ENCODE measurements at places on chromosomes 2 and 18.

- no peak for DNase-seq
Observed at GRCh38 chr2:219179601-219180465, 1.8 kb downstream of the RETREG2 start.

DNA sequence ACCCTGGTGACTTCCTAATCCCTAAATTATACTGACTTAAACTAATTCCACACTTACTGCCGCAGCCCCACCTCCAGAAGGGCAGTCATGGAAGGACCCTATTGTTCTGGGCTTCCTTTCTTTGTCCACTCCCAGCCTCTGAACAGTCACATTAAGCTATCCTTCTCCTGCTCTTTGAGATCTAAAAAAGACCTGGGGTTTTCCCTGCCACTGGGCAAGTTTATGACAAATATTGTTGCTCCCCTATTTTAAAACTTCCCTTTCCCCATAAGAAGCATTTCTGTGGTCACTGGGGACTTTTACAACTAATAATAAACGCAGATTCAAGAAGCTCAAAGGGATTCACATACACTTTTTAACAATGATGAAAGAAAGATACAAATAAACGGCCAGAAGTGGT lies 47.2 kb upstream of the XPO1 start:
- DNase-seq, result no peak

GRCh38 chr2:95333888-95334338 lies 36.8 kb downstream of the KCNIP3 start:
- DNase-seq, result no peak

DNA sequence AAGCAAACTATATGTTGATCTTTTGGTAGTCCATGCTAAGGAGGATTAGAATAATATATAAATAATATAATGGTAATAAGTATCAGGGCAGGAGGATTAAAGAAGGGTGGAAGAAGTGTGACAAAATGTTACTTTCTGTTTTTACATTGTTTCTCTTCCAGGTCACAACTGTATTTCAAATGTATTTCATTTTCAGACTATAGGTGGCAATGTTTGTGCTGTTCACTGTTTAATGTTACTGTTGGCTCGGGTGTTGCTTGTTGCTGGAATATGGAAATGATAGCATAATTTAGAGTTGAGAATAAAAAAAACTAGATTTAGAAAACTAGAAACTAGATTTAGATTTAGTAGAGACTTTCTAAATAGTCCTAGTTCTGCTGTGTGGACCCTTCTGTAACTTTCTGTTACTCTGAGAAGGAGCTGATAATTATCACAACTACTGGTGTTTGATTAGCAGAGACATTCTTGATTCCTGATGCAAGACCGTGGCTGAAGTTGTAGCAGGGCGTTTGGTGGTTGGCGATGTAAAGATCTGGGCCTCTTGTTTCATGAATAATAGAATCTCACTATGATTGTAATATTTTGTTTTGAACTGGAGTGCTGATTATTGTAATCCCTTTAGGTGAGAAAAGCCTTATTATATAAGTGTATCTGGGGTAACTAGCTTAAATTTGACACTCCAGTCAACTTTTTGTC lies 7.9 kb downstream of the NEDD4L start:
- no peak for DNase-seq

- DNase-seq, result no peak
Observed at GRCh38 chr2:120551522-120551921, 184.1 kb upstream of the GLI2 start.

GRCh38 chr2:118010473-118010872 lies 3.4 kb downstream of the CCDC93 start:
- no peak for DNase-seq

GRCh38 chr2:71078624-71079023 lies 10.2 kb downstream of the NAGK start:
- DNase-seq, result no peak

GRCh38 chr2:219243291-219243761 lies 1.9 kb downstream of the GLB1L start:
- DNase-seq, result no peak

DNA sequence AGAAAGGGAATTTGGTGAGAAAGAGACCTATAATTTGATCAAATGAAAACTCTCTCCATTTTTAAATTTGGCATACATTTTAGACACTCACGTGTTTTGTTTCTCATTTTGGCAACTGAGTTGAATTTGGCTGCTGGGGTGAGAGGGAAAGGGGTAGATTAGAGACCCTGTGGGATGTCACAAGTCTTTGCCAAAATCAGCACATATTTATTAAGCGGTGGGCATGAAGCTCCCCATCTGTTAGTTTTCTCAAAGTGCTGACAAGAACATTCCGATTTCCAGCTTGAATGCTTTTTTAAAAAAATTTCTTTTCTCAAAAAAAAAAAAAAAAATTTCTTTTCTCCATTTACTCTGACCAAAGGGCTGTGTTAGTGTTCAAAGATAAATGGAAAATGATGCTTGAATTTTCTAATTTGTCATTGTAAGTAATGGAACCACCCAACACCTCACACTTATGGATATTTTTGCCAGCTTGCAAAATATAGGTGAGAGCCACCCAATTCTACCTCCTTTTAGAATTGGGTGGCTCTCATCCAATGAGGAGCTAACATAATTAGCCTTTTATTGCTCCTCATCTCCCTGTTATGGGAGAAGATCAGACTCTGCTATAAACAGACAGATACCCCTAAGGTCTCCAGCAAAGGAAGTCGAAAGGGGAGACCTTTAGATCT lies 222.9 kb upstream of the FN1 start:
- DNase-seq, result no peak

GRCh38 chr2:122249673-122250072 lies 494.2 kb downstream of the TSN start:
- DNase-seq, result no peak

DNA sequence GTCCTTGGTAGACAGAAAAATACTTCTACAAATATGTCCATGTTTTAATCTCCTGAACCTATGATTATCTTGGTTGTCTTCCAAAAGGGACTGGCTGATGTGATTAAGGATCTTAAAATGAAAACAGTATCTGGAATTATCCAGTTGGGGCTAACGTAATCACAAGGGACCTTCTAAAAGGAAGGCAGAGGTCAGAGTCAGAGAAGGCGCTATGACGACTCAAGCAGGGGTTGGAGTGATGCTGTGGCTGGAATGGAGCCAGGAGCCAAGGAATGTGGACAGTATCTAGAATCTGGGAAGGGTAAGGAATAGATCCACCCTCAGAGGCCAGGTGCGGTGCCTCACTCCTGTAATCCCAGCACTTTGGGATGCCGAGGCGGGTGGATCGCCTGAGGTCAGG lies 4.2 kb upstream of the USP14 start:
- DNase-seq, result no peak

GRCh38 chr2:198697794-198698193 lies 759.9 kb downstream of the SATB2 start:
- DNase-seq, result no peak

DNA sequence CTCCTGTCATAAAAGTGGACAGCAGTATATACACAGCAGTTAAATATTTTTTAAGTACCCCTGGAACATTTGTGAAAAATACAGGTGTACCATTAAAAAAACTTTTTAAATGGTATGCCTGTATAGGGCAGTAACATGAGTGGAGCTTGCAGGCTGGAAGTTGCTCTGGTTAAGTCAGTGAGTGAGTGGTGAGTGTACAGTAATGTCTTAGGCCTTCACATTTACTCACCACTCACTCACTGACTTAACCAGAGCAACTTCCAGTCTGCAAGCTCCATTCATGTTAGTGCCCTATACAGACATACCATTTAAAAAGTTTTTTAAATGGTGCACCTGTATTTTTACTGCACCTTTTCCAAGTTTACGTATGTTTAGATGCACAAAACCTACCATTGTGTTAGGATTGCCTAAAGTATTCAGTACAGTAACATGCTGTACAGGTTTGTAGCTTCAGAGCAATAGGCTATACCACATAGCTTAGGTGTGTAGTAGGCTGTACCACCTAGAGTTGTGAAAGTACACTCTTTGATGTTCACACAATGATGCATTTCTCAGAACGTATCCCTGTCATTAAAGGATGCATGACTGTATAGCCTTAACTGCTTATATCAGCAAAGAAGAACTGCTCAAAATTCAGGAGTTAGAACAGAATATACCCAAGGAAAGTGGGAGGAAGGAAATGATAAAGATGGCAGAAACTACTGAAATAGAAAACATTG lies 112.6 kb downstream of the EHBP1 start:
- no peak for DNase-seq

All from stimulated activated CD8-positive, alpha-beta memory T cell treated with anti-CD3 and anti-CD28 coated beads, Interleukin-7, amount 100 ng/mL, for 1 hour (primary cell).